Brain microvascular endothelial cell (primary cell): ENCODE measurements at places on chromosomes 2 and 18.
A peak's percentile ranks its signal among the peaks of the same experiment; 100 is the strongest.

DNA sequence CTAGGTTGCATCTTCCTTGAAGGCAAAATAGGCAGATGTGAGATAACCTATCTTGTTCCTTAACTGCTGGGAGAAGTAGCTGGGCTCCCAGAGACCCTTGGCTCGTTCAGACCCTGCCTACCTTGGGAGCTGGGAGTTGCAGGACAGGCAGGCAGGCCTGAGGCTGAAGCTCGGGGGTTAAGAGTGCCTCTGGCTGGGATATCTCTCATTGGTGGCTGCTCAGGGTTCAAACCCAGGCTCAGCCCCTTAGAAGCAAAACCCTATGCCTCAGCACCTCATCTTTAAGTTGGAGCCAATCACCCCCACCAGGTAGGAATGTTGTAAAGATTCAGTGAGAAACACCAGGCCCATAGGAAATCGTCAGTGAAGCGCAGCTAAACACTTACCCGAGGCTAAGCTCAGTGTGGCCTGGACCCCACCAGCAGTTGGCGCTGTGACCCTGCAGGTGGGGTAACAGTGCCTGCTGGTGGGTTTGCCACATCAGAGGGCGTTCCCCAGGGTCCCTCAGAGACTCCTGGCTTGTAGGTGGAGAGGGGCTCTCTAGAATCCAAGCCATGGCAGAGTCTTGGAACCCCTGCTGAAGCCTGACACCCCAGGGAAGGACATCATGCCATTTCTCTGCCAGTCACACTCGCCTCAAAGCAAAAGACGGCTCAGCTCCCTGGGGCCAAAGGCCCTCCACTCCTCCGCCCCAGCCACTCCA lies 54.6 kb upstream of the GPR17 start:
- peak; percentile 53 for DNase-seq

GRCh38 chr2:150598383-150598782 lies 110.9 kb upstream of the RND3 start:
- DNase-seq, result no peak

GRCh38 chr2:221304916-221305315 lies 267.2 kb downstream of the EPHA4 start:
- no peak for DNase-seq

DNA sequence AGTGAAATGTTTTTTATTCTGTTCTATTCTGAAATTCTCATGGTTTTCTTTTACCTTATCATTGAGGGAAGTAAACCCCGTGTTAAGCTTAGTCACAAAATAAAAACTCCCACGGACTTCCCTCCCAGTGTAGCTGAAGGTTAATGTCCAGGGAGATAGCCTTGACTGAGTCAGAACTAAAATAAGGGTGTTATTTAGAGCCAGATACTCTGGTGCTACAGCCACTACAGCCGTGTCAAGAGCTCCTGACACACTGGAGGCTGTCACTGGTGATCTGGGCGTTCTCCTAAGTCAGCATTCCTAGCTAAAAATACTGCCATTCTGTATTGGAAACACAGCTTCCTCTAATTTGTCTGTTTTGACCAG lies 82.0 kb upstream of the RANBP2 start:
- DNase-seq, result peak; percentile 95

GRCh38 chr2:41926614-41927580 lies 120.9 kb upstream of the PKDCC start:
- DNase-seq, result no peak

DNA sequence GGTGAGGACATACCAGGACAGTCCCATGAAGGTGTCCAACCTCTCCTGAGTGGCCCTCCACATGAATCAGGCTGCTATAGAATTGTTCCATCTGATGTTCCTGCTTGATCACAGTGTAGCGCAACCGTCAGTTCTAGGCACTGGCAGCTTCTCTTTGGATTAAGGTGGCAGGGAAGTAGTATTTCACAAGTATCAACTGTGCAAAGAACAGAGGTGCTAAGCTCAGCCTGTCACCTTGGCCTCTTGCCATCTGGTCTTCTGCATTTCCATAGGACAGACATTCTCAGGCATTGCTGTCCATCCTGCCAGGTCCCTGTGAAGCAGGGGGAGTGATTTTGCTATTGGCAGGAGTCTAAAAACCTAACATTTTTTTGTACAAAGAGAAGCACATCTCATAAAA lies 182.2 kb upstream of the EPAS1 start:
- DNase-seq, result no peak

DNA sequence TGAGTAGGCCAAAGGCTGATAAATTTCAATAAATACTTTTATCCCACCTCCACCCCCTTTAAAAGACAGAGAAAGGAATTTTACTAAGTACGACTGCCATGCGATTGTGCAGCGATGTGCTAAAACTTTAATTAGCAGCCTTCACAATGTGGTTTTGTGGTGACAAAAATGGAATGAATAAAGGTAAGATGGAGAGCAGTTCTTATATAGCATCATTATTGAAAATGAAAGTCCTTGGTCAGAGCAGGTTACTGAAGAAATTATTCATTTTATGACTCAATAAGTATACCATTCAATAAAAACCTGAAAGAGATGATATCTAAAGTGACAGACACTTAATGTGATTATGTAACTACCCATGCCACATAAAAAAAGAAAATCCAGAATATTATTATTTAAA lies 33.2 kb upstream of the MTIF2 start:
- DNase-seq, result no peak
